Immature natural killer cell (primary cell): ENCODE measurements at places on chromosomes 2 and 18.

- no peak overlapping the region for H3K4me3 ChIP-seq
- no peaks in the 10 kb centered on the region for H3K36me3 ChIP-seq
- H3K4me1 ChIP-seq, result peaks cover 44% of the 10 kb centered on the region
- DNase-seq, result no peak
- H3K27me3 ChIP-seq, result no peaks in the 10 kb centered on the region
These were observed 3.9 kb downstream of the KCTD1 start for GRCh38 chr18:26544451-26544850.

- H3K4me3 ChIP-seq, result no peak overlapping the region
- no peak for DNase-seq
- H3K27ac ChIP-seq, result no peak overlapping the region
- H3K36me3 ChIP-seq, result no peaks in the 10 kb centered on the region
- no peaks in the 10 kb centered on the region for H3K4me1 ChIP-seq
These were observed 833.0 kb downstream of the SLC4A3 start for GRCh38 chr2:220460257-220460985.

GRCh38 chr2:25129901-25130520 is 38.4 kb downstream of the POMC start:
- no peaks in the 10 kb centered on the region for H3K36me3 ChIP-seq
- no peak overlapping the region for H3K4me3 ChIP-seq
- peaks cover 14% of the 10 kb centered on the region for H3K27me3 ChIP-seq
- peaks cover 10% of the 10 kb centered on the region for H3K4me1 ChIP-seq
- no peak for DNase-seq
- no peak overlapping the region for H3K27ac ChIP-seq

- no peaks in the 10 kb centered on the region for H3K4me1 ChIP-seq
- no peak overlapping the region for H3K4me3 ChIP-seq
- DNase-seq, result no peak
These were observed 891.8 kb downstream of the DSC3 start for GRCh38 chr18:30150586-30151250.

GRCh38 chr2:88615822-88616221 is 11.4 kb downstream of the EIF2AK3 start:
- peaks cover 42% of the 10 kb centered on the region for H3K4me1 ChIP-seq
- no peak for DNase-seq
- H3K27me3 ChIP-seq, result no peaks in the 10 kb centered on the region
- no peaks in the 10 kb centered on the region for H3K36me3 ChIP-seq
- H3K4me3 ChIP-seq, result no peak overlapping the region
- no peak overlapping the region for H3K27ac ChIP-seq

DNA sequence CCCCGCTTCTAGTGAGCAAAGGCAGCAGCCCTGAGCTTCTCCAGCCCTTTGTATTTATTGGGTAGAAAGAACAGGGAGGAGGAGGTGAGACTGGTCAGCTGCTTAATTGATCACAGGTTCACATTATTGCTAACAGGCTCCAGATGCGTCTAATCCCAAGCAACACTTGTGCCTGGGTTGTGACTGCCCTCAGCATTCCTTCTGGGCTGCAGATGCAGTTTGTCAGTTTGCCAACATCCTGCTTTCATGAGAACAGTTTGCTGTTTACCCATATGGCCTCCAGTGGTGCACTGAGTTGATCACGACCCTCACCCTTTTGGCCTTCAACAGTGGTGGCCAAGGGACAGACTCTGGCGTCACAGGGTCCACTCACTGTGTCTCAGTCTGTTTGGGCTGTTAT is 159.5 kb upstream of the ZNF516 start:
- H3K36me3 ChIP-seq, result no peaks in the 10 kb centered on the region
- H3K27me3 ChIP-seq, result peaks cover 3% of the 10 kb centered on the region
- H3K4me3 ChIP-seq, result no peak overlapping the region
- no peak overlapping the region for H3K27ac ChIP-seq

- no peak overlapping the region for H3K27ac ChIP-seq
- H3K4me1 ChIP-seq, result no peaks in the 10 kb centered on the region
- no peaks in the 10 kb centered on the region for H3K36me3 ChIP-seq
These were observed 54.0 kb downstream of the SCG2 start for GRCh38 chr2:223548194-223548593.
